ENCODE measurements at places on chromosomes 3 and 15. TPM values are rescaled to one million over a fixed set of nuclear protein-coding genes. Genes with fewer than 3 reads are reported as not detected.

The KLHL6 gene
- 0.09 TPM for total RNA-seq

The ADAMTS7 gene
- total RNA-seq: 19.2 TPM

GRCh38 chr3:126960604-126960995 lies 22.3 kb upstream of the PLXNA1 start:
- DNase-seq: no peak

The DAZL gene
- total RNA-seq: 3.2 TPM

The COL6A5 gene
- not detected for total RNA-seq

DNA sequence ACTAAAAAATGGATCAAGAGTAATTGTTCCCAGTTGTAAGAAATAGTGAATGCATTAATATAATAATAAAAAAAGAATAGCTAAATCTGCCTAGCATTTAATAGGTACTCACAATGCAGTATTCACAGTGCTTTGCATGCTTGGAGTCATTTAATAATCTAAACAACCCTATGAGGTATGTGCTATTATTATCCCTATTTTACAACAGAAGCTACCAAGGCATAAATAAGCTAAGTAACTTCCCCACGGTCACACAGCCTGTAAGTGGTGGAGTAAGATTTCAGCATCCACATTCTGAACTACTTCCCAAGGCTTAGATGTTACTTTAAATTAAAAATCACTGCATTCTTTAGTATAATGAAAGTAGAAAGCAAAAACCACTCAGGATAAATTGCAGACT lies 102.9 kb downstream of the PLCH1 start:
- DNase-seq: no peak

GRCh38 chr3:42699511-42699971 lies 3.1 kb downstream of the HHATL start:
- DNase-seq: no peak

The ZNF710 gene
- total RNA-seq: 14.9 TPM

- DNase-seq: no peak
These were observed 96.9 kb upstream of the RPL32 start for GRCh38 chr3:12938258-12938711.

GRCh38 chr3:117045143-117045542 lies 335.6 kb downstream of the TUSC7 start:
- DNase-seq: peak; percentile 66

The DYNLT2B gene
- 44.8 TPM for total RNA-seq

- peak; percentile 66 for DNase-seq
These were observed at the start of gene GAP43 for GRCh38 chr3:115623044-115623868. TSS of gene GAP43 (plus strand) at chr3:115623510. CDS start at chr3:115623690, 180 bp downstream.

GRCh38 chr3:141878817-141879216 lies 2.4 kb downstream of the ATP1B3 start:
- DNase-seq: no peak

- DNase-seq: peak; percentile 78
These were observed 1.8 kb downstream of the ANP32A start for GRCh38 chr15:68818769-68819494.

GRCh38 chr3:181362378-181362777 lies 349.3 kb upstream of the SOX2 start:
- no peak for DNase-seq

DNA sequence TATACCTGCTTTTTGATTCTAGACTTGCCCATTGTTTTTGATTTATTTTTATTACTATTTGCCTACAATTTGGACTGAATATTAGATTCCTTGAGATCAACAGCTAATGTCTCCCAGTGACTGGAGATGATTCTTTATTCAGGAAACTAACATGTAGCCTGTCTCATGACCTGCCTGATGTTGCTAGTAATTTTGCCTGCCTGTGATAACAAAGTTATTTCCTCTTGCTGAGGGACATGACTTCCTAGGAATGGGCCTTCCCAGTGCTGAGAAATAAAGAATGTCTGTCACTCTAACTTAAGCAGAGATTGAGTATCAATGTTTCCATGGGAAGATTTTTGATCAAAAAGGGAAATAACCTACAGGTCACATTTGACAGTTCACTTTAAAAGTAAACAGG lies 13.4 kb upstream of the NPHP3 start:
- DNase-seq: no peak

The ZKSCAN7 gene
- total RNA-seq: 14.1 TPM

DNA sequence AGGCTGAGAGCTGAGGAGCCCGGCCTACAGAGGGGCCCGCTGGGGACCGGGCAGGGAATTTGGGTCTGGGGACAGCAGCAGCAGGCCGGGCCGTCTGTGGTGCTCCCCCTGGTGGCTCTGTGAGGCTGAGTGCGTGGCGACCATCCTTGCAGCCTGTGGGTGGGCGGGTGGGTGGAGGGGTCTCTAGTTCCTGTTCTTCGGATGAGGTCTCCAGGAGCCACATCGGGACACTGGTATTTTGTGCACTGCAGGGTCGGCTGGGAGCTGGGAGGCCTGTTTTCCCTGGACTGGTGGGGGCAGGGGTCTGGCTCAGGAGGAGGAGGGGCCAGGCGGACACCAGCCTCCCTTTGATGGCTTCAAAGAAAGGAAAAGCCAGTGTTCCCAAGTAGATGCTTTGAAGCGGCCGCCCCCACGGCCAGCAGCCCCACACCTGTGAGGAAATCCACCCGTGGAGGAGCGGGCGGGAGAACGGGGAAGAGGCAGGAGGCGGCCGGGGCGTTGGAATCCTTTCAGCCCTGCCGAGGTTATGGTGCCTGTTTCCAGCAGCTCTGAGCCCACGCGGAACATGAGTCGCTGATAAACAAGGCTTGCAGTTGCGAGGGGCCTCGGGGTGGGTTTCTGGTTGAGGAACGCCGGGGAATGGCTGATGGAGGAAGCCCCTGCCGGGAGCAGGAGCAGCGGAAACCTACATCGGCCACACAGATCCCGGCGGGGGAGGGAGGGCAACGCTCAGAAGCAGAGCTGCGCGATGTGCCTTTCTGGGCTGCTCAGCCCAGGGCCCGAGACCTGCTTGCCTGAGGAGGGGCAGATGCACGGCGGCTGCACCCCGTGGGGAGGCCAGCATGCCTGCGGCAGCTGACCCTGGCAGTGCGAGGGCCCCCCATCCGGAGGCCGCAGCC lies 154.3 kb downstream of the NSMCE3 start:
- DNase-seq: peak; percentile 76

GRCh38 chr3:48352546-48352945 lies 19.1 kb upstream of the SPINK8 start:
- DNase-seq: no peak

- peak; percentile 43 for DNase-seq
These were observed 59.5 kb upstream of the STRIT1 start for GRCh38 chr3:155352900-155353490.

DNA sequence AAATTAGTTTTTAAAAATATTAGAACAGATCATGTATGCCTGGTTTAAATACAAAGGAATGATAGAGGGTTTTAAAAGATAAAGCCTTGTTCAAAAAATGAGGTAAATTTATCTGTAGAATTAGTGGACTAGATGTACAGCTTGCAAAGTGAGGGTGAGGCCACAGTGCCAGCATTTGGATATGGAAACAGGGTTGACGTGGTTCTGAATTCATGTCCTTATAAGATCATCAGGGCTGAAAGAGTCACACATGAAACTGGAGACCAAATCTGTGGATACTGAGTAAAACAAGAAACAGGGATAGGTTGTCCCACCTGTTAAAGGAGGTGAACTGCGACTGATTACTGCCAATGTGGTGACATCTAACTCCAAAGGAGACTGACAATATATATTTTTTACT lies 46.3 kb downstream of the NCK1 start:
- DNase-seq: no peak

The ARRDC4 gene
- 19.9 TPM for total RNA-seq

The BAHD1 gene
- total RNA-seq: 13.7 TPM

The TMEM158 gene
- total RNA-seq: 5.5 TPM

DNA sequence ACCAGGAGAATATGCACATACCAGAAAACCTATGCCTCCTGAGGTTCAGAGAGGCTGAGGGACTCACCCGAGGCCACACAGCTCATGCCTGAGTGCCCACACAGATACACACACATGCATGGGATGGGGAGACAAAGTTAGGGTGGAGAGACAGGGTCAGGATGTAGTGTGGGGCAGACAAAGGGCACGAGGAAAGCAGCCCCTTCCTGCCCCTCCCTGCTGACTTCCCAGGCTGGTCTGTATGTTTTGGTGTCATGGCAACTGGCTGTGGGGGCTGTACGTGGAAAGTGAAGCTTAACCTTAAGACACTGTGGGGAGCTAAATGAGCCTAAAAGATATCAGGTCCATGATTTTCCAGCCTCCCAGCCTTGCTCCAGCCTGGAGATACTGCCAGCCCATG lies 57.8 kb downstream of the EPHB3 start:
- no peak for DNase-seq

The NUDT16 gene
- total RNA-seq: 21.9 TPM

GRCh38 chr3:141920701-141921100 lies 44.3 kb downstream of the ATP1B3 start:
- no peak for DNase-seq

The SIDT1 gene
- total RNA-seq: not detected

DNA sequence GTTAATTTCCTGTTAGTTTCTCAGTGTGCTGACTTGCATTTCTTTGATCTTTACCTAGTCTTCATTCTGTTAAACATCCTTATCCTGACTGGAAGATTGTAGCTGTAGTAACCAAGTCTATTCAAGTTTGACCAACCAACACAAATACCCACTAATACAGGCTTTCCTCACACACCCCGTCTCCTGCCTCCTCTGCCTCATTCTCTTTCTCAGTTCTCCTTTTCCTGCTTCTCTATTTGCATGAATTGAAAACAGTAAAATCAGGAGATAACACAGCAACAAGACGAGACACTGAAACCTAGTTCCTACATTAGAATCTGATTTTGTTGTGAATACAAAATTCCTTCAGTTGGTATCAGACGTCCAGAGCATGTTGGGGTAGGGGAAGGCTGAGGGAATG lies 116.9 kb upstream of the ARPP21 start:
- DNase-seq: no peak

DNA sequence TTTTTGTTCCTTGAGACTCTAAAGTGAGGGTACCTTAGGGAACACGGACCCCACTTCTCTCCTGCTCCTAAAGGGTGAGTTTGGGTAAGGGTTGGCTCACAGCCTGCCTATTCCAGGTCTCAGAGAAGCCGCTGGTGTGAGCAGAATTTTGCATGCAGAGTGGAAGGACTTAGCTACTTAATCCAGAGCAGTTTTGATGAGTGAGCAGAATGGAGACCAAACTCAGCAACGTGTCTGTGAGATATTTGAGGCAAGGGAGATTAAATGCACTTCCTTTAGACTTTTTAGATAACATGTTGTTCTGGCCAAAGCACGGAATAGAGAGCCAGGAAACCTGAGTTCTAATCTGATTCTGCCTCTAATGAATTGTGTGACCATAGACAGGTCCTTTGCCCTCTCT lies 5.1 kb downstream of the SLC24A1 start:
- DNase-seq: no peak

- DNase-seq: peak; percentile 91
These were observed 20.8 kb downstream of the CORO2B start for GRCh38 chr15:68599560-68600071.

The LYZL4 gene
- total RNA-seq: not detected
